CD4-positive, alpha-beta T cell treated with Interleukin-1 beta for 1 hour (primary cell): ENCODE measurements at places on chromosomes 11 and 22.
A peak's percentile ranks its signal among the peaks of the same experiment; 100 is the strongest.

DNA sequence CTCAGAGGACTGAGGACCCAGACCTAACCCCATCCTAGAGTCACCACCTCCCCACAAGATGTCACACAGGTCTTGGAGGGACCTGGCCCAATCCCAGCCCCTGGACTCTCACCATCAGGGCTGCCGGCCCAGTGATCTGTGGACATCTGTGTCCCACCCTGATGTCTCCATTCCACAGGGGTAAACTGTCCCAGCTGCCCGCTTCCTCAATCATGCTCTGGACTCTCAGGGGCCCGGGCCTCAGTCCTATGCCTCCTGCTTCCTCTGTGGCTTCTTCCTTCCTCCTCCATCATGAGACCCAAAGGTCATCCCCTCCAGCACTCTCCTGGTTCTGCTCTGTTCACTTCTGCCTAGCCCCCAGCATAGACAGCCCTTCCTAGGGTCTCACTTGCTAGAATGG, 32.2 kb downstream of the ARAP1 start:
- DNase-seq, result no peak

DNA sequence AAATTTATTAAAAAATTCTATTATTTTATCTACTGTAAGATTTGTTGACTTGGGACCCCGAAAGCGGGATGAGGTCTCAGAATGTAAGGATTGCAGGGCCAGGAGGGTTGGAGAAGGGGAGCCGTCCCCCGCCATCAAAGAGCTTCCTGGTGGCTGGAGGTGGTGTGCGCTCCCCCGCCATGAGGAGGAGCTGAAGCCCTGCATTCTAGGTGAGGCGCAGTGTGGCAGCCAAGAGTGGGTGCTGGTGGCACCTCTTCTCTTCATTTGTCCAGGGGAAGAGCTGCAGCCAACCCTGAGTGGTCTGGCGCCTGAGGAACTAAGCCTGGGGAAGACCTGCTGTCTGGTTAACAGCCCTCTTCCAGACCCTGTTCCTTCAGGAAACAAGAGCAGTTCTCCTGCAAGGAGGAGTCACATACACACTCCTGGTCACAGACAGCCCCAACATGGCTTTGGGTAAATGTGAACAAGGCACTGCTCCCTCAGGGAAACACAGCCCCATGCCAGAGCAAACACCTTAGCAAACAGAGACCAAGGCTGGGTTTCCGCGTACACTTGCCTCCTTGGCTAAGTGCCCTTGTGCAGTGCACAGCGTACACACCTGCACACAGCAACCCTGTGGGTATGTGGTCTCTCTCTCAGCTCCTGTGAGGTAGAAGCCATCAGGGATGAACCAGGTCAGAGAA, 17.3 kb downstream of the RTN4RL2 start:
- no peak for DNase-seq

DNA sequence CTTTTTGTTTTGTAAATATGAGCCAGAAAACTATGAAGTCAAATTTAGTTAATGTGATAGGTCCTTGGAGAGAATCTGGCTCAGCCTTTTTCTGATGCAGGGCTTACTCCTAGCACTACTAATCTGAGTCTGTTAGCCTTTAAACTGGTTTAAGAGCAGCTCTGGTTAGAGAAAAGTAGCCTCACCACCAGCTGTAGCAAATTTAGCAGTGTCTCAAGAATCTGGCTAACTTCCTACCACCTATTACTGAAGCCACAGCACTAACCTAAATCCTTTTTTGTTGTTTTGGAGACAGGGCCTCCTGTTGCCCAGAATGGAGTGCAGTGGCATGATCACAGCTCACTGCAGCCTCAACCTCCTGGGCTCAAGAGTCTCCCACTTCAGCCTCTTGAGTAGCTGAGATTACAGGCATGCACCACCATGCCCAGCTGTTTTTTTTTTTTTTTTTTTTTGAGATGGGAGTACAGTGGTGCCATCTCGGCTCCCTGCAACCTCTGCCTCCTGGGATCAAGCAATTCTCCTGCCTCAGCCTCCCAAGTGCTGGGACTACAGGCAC, 13.9 kb downstream of the RBM4B start:
- DNase-seq, result no peak

- no peak for DNase-seq
Measured at GRCh38 chr11:773830-774229, 3.5 kb downstream of the GATD1 start.

- DNase-seq, result no peak
Measured at GRCh38 chr11:81852896-81853295, 880.8 kb downstream of the FAM181B start.

- DNase-seq, result peak; percentile 63
Measured at GRCh38 chr11:116930177-116930576, 92.8 kb upstream of the APOA1 start.

DNA sequence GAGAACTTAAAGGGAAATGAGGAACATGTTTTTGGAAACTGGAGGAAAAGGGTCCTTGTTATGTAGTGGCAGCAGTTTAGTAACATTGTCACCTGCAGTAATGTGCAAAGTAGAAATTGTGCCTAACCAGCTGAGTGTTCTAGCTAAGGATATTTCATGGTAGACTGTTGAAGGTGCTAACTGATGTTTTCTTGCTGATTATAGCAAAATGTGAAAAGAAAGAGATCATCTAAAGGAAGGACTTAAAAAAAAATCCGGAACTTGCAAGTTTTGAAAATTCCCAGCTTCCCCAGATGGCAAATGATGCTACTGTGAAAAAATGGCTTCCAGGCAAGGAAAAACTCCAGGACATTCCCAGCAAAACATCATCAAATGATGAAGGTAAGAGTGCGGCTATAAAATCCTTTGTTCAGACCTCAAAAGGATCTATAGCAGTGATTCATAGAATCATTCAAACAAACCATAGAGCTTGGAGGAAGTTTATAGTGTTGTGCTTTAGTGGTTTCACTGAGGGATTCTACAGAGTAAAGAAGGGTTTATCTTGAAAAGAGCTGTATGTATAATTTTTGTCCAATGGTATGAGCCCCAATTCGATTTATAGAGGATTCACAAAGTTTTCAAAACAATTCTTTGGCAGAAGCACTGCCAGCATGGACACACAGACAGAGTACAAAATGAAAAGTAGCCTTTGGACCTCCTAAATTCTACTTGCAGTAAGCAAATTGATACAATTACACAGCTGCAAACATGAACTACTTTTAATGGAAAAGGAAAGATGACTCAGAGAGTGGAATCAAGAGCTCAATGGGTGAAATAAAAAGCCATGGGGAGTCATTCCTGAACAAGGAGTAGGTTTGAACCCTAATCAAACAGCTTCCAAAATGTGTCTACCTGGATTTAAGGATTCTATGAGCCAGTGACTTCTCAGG, 4.3 kb upstream of the TRIM44 start:
- DNase-seq, result no peak

DNA sequence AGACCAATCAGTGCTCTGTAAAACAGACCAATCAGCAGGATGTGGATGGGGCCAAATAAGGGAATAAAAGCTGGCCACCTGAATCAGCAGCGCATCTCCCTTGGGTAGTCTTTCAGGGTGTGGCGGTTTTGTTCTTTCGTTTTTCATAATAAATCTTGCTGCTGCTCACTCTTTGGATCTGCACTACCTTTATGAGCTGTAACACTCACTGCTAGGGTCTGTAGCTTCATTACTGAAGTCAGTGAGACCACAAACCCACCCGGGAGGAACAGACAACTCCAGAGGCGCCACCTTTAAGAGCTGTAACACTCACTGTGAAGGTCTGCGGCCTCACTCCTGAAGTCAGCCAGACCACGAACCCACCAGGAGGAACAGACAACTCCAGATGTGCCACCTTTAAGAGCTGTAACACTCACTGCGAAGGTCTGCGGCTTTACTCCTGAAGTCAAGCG, 175.5 kb upstream of the PDGFD start:
- no peak for DNase-seq
